ENCODE measurements at places on chromosomes 16 and 17. TPM values are rescaled to one million over a fixed set of nuclear protein-coding genes. Genes with fewer than 3 reads are reported as not detected.

DNA sequence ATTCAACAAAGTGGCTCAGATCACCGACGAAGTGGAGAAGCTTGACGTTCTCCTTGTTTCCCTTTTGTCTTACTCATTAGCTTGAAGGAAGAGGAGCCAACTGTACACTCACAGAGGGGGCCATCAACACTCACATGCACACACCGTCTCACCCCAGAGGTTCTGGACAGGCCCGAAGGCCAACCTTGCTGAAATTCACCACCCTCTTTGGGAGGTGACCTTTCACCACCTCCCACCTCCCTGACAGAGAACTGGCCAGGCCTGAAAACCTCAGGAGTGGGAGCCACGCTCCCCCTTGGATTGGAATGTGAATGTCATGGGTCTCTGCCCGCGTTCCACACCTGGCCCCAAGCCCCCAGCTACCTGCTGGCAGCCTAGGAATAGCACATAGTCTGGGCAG is 2.0 kb downstream of the DCXR start:
- DNase-seq: no peak

DNA sequence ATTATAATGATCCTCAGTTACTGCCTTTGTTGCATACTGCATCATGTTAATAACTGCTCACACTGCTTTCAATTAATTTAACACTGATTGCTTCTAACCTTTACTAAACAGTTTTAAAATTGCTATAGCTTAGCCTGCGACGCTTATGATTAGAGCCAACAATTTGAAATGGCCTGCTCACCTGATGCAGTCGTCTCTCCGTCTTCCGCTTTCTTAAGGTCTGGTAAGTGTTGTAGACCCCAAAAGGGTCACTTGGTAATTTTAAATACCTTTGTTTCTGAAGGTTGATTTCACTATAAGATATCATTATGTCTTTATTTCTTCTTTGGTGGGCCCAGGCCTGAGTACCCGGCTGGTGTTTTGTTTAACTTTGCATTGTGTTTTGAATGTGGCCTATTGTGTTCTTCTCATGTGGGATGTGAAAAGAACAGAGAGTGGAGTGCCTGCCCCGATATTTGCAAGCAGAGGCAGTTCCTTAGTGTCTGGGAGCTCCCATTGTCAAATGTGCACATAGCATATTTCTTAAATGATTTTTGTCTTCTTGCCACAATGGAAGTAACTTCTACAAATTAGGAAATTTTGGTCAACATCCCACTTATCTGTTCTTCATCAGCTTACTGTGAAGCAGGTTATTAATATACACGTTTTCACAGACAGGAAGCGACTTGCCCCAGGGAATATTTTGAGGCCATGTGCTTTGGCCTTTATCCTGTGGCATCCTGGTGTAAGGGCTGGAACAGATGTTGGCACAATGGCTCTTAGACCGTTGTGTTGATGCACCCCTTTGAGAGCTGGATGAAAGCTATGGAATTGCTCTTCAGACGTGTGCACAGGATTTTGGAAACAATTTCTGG is 2.9 kb downstream of the PHKB start:
- no peak for DNase-seq

DNA sequence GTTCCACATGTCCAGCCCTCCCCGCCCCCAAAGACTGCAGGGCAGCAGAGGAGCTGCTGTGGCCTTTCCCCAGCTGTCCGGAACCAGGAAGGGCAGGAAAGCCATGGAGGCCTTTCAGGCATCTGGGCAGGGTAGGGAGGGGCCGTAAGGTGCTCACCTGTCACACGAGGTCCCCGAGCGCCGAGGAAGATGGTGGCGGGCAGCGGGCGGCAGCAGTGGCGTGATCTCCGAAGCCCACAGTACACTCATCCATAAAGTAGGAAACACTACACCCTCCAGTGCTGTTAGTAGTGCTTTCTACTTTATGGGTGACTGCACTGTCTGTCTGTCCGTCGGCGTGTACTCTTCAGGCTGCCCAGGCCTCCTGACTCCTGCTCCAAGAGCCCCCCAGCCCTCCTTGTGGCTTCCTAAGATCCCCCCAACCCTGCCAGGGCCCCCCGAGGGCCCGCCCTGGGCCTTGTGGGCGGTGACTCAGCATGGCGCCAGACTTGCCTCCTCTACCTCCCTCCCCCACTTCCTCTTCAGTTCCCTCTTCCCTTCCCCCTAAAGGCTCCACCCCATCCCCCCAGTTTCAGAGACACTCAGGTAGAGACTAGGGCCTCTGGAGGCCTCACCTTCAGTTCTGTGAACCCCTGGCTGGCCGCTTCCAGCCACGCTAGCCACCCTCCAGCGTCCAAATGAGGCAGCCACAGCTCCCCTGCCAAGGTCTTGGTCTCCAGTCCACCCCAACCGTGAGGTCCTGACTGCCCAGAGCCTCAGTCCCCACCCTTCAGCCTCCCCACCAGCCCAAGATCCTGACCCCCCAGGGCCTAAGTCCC is 2.6 kb upstream of the TSPOAP1 start:
- peak; percentile 86 for DNase-seq

- no peak for DNase-seq
These were observed 19.2 kb downstream of the PTRH2 start for GRCh38 chr17:59688008-59688407.

- DNase-seq: no peak
These were observed 11.5 kb upstream of the TMEM132E start for GRCh38 chr17:34567691-34568465.

GRCh38 chr17:903691-904481 is 75.7 kb downstream of the NXN start:
- no peak for DNase-seq

Gene SAMD14
- total RNA-seq: 4.4 TPM

Gene CLDN7
- total RNA-seq: 0.75 TPM

Gene CYB561
- 6.8 TPM for total RNA-seq

GRCh38 chr17:75454193-75454592 is 2.2 kb upstream of the TMEM94 start:
- DNase-seq: no peak

GRCh38 chr17:40561294-40561870 is 3.9 kb downstream of the CCR7 start:
- no peak for DNase-seq

Gene HSPB9
- total RNA-seq: not detected

GRCh38 chr16:79767421-79768275 is 167.1 kb upstream of the MAF start:
- no peak for DNase-seq

Gene CSH1
- total RNA-seq: not detected

Gene HOXB9
- not detected for total RNA-seq

GRCh38 chr17:32875923-32876416 is 954 bp downstream of the MYO1D start:
- no peak for DNase-seq

DNA sequence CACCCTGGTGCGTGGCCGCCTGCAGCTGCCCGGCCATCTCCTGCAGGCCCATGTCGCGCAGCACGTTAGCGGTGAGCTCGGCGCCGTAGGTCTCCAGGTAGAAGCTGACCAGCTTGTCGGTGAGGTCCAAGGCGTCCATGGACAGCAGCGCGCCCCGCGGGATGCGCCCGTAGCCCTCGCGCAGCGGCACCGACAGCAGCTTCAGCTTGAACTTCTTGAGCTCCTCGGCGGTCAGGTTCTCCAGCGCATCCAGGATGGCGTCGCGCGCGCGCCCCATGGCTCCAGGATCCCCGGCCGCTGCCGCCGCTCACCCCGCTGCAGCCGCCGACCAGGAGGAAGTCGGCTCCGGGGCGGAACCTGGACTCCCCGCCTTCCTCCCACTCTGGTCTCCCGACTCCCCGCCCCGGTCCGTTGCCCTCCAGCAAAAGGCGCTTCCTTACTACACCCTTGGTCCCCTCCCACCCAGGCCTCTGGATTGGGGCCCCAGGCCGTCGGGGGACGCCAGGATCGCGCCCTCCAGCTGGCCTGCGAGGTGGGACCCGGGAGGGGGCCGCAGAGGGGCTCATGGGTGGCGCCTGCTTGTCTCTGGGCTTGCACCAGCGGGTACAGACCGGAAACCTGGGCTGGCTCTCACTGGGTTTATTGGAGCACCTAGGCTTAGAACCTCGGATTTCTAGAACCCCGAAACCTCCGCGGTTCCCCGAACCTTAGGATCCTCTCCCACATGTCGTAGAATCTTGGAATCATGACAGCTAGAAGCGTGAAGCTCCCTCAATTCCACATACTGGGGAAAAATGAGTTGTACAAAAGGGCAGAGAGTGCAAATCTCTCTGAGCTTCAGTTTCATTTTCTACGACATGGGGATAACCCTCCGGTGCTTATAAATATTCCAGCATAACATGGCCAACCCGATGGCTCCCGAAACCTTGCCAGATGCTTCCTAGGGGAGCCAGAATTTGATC is at the start of gene PYCARD:
Gene PYCARD, minus strand, starts transcription at position 347 of the 962 bp plus-strand sequence. Its CDS starts 70 bp downstream, at position 277.
- DNase-seq: peak; percentile 85

DNA sequence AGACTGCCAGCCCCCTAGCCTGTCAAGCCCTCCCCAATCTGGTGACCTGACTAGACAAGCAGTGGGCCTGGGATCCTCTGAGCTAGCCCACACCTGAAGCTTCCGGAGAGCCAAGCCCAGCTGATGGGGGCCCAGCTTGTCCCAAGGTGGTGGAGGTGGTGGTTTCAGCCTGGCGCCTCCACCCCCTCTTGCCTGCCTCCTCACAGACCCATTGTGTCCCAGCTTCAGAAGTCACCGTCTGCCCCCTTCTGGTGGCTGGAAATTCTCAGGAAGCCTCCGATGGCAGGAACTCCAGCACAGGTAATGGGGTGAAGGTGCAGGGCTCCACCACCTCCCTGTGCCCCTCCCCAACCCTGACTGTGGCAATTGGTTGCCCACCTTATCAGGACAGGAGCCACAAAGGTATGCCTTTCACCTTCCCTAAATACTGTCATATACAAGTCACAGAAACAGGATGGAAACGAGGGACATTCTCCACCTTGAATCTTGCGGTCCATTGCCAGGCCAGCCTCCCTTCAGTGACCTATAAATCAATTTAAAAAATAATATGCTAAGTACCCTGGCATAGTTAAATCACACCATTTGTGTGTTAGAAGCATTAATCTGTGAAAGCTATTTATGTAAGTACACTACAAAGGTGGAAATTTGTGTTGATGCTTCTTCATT is 66.0 kb upstream of the ZNF423 start:
- DNase-seq: peak; percentile 76

DNA sequence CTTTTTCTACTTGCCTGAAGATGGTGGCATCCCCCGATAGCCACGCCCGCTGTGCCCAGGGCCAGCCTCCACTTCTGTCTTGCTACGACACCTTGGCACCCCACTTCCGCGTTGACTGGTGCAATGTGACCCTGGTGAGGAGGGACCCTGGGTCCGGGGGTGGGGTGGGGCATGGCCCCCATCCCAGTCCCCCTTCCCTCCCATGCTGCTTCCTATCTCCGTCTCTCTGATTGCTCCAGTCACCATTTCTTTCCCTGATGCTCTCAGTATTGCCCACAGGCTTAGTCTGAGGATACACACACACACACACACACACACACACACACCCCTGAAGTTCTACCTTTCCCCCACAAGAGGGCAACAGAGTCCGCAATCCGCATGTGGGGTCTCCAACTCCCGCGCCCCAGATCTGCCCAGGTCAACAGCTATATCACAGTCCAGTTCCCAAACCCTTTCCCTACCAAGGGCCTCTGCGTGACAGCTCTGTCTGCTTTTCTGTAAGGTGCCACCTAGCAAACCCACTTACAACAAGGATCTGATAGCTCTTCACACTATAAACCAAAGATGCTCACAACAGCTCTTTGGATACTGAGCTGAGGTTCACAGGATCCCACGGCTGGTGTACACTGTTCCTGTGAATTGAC is 3.4 kb downstream of the SGCA start:
- no peak for DNase-seq

Gene TP53TG3
- not detected for total RNA-seq

DNA sequence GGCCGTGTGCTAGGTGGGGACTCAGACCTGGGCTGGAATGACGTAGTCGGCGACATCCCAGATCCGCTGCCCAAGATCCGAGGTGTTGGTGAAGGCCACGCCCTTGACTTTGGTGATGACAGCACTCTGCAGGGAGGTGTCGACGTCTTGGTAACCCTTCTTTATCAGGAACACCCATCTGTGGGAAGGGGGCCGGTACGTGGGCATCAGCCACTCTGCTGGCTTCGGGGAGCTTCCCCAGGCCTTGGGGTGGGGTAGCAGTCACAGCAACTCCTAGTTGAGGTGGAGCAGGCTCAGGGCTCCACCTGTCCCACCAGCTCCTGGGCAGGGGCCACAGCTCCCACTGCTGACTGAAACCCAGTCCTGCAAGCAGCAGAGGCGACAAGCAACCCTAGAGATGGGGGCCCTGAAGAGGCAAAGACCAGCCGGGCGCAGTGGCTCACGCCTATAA is 4.3 kb downstream of the P2RX5 start:
- DNase-seq: no peak

DNA sequence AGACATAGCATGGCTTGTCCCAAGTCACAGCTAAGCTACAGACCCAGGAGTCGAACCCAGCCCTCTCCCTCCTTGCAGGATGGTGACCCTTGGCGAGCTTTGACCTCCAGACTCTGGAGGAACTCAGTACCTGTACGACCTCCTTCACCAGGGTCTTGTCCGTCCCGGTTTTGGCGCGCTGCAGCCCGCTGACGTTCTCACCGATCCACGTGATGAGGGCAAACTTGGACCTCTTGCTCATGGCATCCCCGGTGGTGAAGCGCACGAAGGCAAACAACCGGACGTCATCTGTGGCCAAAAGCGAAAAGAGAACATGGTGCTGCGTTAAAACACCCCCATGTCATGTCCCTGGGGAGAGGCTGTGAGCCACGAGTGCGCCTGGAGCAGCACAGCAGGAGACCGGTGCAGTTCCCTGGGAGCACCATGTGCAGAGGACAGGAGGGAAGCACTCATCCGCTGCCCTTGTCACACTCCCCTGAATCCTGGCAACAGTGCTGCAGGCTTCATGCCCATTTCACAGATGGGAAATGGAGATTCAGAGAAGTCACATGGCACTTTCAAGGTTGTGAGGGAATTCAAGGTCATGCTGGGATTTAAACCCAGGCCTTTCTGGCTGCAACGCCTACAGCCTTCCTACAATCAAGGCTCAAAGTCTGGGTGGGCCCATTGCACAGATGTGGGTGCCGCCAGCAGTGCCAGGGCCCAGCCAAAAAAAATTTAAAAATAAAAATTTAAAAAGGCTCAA is 27.7 kb downstream of the COTL1 start:
- DNase-seq: no peak

Gene C16orf95
- total RNA-seq: 3.2 TPM

- DNase-seq: no peak
These were observed 2.8 kb upstream of the IL21R start for GRCh38 chr16:27398894-27399853.

Gene RAB26
- 2.2 TPM for total RNA-seq

DNA sequence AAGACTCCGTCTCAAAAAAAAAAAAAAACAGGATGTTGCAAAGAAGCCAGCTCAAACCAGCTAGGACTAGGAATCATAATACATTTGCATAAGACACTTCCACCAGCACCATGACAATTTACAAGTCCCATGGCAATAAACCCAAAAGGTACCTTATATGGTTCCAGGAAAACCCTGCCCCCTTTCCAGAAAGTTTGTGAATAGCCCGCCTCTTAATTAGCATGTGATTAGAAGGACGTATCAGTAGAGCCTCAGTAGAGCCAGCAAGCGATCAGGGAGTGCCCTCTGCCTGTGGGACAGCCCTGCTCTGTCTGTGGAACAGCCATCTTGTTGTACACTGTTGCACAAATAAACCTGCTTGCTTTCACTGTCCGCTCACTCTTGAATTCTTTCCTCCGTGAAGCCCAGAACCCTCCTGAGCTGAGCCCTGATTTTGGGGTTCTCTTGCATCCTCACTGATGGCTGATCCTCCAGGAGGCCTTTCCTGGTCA is 14.0 kb downstream of the NUPR1 start:
- no peak for DNase-seq

Gene IL34
- total RNA-seq: 1.2 TPM
